Stimulated activated CD4-positive, alpha-beta T cell treated with anti-CD3 and anti-CD28 coated beads, Interleukin-4, amount 100 ng/mL, for 24 hours (primary cell): ENCODE measurements at places on chromosomes 4 and X.

- no peak for DNase-seq
These were observed 85.4 kb downstream of the PHKA2 start for GRCh38 chrX:18898492-18898891.

DNA sequence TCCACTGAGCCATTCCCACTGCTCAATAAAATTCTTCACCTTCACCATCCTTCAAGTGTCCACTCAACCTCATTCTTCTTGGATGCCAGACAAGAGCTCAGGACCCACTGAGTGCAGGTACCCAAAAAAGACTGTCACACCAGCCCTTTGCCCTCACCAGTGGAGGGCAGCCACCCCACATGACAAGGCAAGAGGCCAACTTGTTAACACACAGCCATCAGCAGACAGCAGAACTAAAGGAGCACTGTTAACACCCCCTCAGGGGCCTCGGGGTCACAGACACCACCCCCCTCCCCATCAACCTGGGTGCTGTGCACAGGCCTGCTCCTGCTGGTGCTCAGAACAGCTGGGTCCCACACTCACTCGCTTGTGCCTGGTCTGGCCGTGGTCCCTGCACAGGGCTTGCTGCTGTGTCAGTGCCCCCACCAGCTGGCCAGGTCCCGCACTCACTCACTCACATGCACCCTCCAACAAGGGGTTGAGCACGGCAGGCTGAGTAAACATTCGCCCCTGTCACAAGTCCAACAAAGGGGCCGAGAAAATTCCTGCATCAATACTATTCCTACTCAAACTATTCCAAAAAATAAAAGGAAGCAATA lies 54.1 kb downstream of the ATRX start:
- DNase-seq: no peak

DNA sequence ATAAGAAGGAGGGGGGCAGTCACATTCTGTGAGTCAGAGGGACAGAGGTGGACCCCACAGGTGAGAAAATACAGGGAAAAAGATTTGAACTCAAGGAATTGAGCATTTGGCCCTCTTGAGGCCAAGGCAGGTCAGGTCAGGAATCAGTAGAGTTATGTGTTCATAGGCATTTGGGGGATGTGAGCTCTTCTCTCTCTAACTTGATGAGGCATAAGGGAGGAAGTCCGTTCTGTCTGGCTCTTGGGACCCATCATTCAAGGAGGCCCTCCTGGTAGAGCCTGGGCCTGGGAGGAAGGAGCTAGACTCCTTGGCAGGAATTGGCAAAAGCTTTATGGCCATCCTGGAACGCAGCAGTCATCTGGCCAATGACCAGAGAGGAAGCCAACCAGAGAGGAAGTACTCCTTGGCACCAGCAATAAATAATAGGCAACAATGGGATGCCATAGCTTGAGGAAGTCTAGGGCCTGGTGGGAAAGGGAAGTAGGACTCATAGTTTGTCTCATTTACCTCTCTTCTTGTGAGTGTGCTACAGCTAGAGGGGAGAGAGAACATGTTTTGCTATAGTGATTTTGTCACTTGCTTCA lies 53.0 kb downstream of the MSN start:
- no peak for DNase-seq

GRCh38 chr4:152211936-152212653 lies 323.8 kb downstream of the FBXW7 start:
- no peak for DNase-seq

DNA sequence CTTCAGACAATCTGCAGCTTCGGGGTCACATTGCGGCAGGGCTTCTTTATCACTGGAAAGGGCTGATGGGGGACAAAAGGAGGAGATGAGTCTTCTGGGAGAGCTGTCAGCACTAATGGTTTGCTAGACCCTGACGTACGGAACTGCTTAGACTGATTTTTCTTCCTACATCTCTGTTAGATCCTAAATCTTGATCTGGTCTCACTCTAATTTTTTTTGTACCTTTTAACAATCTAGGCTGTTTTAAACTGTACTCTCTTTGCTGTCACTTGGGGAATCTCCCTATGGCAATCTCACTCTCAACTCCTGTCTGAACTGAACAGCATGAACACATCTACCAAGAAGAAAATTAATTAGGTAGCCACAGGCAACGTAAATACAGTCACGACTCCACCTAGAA lies 120.1 kb downstream of the SNCA start:
- DNase-seq: no peak

- DNase-seq: no peak
These were observed at the start of gene TLL1 for GRCh38 chr4:165872461-165873297. Gene TLL1 (plus strand): TSS chr4:165873237. CDS start chr4:165873905, 668 bp downstream.

DNA sequence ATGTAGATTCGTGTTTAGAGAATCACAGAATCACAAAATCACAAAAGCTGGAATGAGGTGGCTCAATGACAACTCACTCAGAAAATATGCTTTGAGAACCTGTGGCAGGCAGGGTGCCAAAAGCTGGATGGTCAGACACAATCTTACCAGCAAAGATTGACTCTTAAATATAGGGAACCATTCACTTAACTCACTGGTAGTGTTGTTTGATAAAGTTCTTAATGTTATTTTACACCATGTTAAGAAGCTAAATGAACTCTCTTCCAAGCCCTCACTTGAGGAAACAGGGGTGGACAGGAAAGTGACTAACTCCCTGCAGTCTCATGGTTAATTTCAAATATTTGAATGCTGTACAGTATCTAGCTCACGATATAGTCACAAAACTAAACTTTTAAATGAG lies 5.7 kb upstream of the SCOC start:
- DNase-seq: no peak

GRCh38 chr4:5785806-5786680 lies 75.0 kb downstream of the EVC start:
- DNase-seq: no peak

- DNase-seq: no peak
These were observed 71.3 kb upstream of the GRXCR1 start for GRCh38 chr4:42821230-42821629.

DNA sequence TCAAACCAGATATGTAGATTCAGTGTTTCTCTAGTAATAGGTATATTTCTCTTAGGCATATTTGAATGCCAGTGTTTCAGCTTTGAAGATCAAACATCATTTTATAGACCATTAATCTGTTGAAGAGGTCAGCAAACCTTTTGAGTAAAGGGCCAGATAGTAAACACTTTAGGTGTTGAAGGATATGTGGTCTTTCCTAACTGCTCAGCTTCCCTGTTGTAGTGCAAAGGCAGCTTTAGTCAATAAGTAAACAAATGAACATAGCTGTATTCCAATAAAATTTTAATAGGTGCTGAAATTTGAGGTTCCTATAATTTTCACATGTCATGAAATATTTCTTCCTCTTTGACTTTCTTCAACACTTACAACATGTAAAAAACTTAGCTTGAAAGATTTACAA lies 201.6 kb downstream of the ADGRL3 start:
- no peak for DNase-seq

DNA sequence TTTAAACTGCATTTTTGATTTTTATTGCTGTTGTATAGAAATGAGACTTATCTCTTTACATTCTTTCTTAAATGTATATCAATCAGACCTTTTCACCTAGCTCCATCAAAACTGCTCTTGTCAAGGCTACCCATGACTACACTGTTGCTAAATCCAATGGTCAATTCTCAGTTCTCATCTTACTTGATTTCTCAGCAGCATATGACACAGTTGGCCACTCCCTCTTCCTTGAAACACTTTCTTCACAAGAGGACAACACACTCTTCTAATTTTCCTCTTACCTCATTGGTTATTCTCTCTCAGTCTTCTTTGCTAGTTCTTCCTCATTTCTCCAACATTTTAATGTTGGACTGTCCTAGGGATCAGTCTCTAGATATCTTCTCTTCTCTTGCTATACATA lies 94.1 kb upstream of the CITED1 start:
- no peak for DNase-seq

GRCh38 chr4:158787709-158788475 lies 19.1 kb downstream of the FNIP2 start:
- no peak for DNase-seq

GRCh38 chr4:83282049-83282535 lies 2.5 kb downstream of the COQ2 start:
- DNase-seq: peak; percentile 73

DNA sequence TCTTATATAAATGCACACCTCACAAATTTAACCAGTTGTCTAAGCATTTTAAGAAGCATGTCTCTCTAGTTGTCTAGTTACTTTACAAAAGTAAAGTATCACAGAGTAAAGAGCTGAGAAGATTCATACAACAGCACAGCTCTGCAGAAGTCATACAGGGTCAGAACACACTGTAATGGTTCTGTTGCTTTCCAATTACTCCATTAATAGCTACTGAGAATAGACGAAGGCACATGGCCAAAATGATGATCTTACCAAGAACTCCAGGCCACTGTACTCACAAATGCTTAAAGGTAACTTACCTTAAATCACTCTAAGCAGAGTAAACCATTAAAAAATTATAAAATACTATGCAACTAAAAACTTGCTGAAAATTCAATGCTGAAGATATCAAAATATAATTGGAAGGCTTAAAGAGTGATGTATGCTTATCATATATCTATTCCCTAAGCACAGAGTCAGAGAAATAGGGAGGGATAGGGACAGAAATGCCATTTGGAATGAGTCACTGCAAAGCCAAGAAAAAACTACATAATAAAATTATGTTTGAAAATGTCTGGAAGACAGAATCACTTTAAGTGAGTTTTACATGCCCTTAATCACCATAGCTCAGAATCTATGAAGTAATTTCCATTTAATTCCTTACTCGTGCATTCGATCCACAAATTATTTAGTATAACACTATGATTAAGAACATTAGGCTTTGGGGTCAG lies 71.0 kb downstream of the DDX60L start:
- no peak for DNase-seq
